ENCODE measurements at places on chromosomes 1 and 21. TPM values are rescaled to one million over a fixed set of nuclear protein-coding genes. Genes with fewer than 3 reads are reported as not detected.

GRCh38 chr1:186155594-186155993, 219.5 kb downstream of the TPR start:
- peak; percentile 2 for DNase-seq

- DNase-seq: no peak
These were observed 228.8 kb upstream of the CSF3R start for GRCh38 chr1:36711480-36711879.

GRCh38 chr1:207497941-207498340, 2.0 kb downstream of the CR1 start:
- DNase-seq: no peak

Gene CFHR2
- not detected for total RNA-seq

DNA sequence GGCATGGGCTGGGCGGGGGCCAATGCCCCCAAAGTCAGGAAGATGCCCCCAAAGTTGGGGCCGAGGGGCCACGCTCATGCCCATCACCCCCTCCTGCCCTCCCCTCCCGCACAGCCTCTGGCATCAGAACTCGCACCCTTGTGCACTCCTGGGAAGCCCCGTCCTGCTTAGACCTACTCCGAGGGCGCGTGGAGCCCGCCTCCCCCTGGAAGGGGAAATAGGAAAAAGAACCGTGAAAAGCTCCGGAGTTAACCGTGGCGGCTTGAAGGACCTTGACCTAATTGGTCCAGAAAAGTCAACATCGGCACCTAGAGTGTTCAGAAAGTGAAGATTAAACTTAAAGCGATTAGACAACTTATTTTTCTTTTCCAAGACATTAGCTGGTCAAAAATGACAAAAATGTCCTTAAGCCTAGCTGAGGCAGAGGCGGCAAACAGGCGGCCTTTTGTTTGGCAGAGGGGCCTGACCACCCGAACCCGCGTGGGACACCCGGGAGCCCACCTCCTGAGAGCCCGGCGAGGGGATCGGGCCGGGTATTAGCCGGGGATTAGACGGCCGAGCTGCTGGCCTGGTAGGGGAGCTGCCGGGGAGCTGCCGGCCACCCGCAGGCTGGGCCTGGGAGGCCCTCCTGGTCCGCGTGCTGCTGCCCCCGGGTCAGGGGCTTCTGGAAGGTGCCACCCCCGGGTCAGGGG, 65.5 kb downstream of the PRDM16 start:
- no peak for DNase-seq

Gene DIRAS3
- 6.9 TPM for total RNA-seq

- no peak for DNase-seq
These were observed 23.6 kb downstream of the COA6 start for GRCh38 chr1:234396871-234397270.

DNA sequence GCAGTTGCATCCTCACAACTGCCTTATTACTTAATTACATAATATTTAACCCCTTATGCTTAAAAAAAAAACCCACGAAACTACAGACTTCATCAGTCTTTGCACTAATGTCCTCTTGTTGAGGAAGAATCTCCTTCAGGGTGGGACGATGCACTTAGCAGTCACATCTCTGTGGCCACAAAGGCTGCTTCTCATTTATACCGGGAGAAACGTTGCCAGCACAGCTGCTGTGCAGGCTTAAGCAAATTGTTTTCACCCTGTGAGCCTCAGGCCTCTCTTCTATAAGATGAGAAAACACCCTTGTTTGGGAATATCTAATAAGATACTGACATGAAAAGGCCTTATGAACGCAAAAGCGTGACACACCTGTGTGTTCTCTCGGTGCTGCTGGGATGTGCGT, 2.9 kb upstream of the OBSCN start:
- DNase-seq: no peak

Data from frontal cortex (tissue), 4 donors.